Stimulated activated CD4-positive, alpha-beta T cell treated with anti-CD3 and anti-CD28 coated beads, Interleukin-4, amount 100 ng/mL, for 4 hours (primary cell): ENCODE measurements at places on chromosomes 12 and 14.

DNA sequence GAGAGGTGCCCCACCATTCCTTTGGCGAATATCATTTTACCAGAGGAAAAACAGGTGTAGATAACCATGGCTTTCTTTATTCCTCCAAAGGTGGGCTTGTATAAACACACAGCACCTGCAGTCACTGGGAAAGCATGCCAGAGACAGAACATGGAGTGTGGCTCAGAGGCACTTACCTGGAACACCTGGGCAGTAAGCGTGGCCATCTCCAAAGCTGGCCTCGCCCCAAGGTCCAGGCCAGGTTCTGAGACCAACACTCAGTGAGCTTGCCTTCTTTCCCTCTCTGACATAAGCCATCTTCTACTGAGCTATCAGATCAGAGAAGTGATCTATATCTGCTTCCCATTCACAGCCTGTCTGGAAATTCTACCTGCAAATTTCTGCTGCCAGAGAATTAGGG is 70.5 kb downstream of the NUAK1 start:
- DNase-seq = no peak

- no peak for DNase-seq
Observed at GRCh38 chr12:101040936-101041335, 169.1 kb downstream of the SLC5A8 start.

GRCh38 chr12:131701705-131702572 is 9.0 kb upstream of the SFSWAP start:
- DNase-seq = no peak

GRCh38 chr12:113591480-113591974 is 119.9 kb upstream of the LHX5 start:
- DNase-seq = no peak

DNA sequence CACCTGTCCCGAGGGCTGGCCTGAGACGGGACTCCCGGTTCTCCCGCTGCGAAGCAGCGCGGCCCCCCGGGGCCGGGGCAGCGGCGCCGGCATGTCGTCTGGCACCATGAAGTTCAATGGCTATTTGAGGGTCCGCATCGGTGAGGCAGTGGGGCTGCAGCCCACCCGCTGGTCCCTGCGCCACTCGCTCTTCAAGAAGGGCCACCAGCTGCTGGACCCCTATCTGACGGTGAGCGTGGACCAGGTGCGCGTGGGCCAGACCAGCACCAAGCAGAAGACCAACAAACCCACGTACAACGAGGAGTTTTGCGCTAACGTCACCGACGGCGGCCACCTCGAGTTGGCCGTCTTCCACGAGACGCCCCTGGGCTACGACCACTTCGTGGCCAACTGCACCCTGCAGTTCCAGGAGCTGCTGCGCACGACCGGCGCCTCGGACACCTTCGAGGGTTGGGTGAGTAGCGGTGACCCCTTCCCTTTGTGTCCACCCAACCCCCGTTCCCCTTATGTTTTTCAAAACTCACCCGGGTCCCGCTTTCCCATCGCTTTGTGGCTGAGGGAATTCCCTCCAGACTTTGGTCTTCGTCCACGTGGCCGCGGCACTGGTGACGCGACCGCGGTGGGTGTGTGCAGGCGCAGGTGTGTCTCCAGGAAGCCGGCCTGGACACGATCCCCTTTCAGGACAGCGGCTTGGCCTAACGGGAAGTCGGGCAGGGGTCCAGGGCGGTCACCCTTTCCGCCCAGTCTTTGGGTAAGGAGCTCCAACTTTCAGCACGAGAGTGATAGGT is 826 bp downstream of the PRKCH start:
- peak; percentile 19 for DNase-seq

DNA sequence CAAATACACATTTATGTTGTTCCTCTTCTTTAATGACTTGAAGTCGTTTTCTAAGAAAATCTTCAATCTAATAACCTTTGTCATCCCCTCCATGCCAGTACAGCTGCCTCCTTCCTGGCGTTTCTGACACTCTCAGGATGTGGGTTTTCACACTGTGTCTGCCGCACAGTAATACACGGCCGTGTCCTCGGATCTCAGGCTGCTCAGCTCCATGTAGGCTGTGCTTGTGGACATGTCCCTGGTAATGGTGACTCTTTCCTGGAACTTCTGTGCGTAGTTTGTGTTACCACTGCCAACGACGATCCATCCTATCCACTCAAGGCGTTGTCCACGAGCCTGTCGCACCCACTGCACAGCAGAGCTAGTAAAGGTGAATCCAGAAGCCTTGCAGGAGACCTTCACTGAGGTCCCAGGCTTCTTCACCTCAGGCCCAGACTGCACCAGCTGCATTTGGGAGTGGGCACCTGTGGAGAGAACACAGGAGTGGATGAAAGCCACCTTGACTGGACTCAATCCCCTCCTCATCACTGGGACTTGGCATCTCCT is 1095.9 kb downstream of the TMEM121 start:
- no peak for DNase-seq

DNA sequence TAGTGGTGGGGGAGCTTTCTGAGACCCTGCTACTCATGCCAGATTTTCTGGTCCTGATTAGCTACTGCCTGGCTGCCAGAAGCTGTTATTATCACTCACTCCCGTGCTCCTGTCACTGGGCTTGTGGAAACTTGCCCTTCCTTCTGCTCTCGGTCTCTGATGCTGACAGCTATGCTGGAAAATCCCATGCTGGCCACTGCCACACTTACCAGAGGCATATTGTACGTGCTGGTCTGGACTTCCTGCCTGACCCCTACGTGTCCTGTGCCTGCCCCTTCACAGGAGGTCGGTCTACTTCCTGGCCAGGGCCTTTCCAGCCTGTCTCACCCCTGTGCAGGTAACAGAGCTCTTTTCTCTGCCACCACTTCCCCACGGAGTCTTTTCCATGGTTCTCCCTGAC is 149.4 kb upstream of the PLEKHG7 start:
- no peak for DNase-seq

DNA sequence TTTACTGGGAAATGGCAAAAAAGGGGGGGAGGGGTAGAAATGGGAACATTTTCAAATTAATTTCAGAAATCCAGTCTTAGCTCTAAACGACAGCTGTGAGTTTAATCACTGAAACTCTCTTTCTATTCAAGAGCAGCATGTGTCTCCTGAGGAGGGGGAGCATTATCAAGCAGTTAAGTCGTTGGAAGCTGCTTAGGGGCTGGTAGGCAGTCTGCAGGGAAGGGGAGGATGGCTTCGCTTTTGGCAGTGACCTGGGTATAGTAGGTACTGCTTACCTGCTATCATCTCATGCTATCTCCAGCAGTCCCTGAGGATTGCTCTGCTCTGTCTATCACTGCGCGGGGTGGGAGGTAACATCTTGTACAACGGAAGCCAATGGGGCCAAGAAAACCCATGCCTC is 567.4 kb downstream of the NRXN3 start:
- DNase-seq = no peak

GRCh38 chr12:11596141-11596540 is 53.3 kb upstream of the ETV6 start:
- no peak for DNase-seq

- DNase-seq = no peak
Observed at GRCh38 chr14:97010491-97011160, 213.4 kb downstream of the VRK1 start.
